CD4-positive, alpha-beta T cell treated with Interleukin-6 at 100 ng/mL for 8 hours (primary cell): ENCODE measurements at places on chromosomes 7 and 10.
A peak's percentile ranks its signal among the peaks of the same experiment; 100 is the strongest.

DNA sequence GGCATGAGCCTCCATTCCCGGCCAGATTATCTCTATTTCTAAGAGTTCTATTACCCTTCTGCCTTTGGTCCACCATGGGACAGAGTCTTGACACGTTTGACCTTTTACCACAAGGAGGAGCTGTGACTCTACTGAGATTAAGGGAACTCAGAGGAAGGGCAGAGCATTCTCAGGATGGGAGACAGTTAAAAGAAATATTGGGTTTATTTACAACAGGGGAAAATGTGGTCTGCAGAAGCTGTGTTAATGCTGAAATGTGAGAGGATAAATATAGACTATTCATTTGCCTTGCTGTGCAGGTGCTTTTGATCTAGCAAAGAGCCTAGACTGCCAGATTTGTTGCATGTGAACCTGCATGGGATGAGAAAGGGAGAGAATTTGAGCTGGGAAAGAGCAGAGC, 45.8 kb upstream of the PRSS58 start:
- DNase-seq, result peak; percentile 53

GRCh38 chr7:103574576-103574975, 128.6 kb upstream of the SLC26A5 start:
- DNase-seq, result no peak

- DNase-seq, result no peak
These were observed 5.3 kb downstream of the CYP26C1 start for GRCh38 chr10:93065675-93066543.

- peak; percentile 39 for DNase-seq
These were observed 6.1 kb downstream of the GSTO2 start for GRCh38 chr10:104274762-104275721.

GRCh38 chr10:129500617-129501339, 33.7 kb downstream of the MGMT start:
- no peak for DNase-seq

DNA sequence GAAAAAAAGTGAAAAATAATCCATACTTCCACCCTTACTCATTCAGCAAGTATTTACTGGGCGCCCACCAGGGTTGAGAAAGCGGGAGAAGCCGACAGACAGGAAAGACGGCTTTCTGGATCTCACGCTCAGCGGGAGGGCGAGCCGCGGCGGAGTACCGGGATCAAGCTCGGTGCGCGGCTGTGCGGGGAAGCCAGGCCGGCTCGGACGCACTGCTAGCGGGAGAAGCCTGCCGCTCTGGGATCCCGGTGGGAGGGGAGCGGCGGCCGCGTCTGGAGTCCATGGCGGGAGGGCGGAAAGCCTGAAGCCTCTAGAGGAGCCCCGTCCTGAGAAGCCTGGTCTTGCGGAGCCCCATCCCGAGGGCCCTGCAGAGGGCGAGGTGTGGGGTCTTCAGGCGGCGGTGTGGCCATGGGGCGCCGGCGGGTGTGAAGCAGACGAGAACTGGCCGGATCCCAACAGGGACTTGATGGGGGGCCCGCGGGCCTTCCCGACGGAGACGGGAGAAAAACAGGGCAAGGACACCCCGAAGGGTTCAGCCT, 82.9 kb downstream of the VIPR2 start:
- no peak for DNase-seq

- no peak for DNase-seq
These were observed 6.6 kb upstream of the INSIG1 start for GRCh38 chr7:155291045-155291530.

DNA sequence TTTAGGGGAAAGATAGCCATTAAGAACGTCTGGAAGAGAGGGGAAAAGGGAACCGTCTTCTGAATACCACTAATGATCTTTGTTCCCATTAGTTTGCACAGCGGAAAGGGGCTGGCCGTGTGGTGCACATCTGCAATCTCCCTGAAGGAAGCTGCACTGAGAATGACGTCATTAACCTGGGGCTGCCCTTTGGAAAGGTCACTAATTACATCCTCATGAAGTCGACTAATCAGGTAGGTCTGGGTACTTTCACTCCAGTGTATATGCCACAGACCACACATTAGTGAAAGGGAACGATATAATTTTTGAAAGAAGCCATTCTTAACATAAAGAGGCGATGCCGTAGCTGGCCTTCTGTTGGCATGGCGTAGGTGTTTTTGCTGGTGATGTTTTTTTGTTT, 74.3 kb upstream of the PDCD4 start:
- no peak for DNase-seq

DNA sequence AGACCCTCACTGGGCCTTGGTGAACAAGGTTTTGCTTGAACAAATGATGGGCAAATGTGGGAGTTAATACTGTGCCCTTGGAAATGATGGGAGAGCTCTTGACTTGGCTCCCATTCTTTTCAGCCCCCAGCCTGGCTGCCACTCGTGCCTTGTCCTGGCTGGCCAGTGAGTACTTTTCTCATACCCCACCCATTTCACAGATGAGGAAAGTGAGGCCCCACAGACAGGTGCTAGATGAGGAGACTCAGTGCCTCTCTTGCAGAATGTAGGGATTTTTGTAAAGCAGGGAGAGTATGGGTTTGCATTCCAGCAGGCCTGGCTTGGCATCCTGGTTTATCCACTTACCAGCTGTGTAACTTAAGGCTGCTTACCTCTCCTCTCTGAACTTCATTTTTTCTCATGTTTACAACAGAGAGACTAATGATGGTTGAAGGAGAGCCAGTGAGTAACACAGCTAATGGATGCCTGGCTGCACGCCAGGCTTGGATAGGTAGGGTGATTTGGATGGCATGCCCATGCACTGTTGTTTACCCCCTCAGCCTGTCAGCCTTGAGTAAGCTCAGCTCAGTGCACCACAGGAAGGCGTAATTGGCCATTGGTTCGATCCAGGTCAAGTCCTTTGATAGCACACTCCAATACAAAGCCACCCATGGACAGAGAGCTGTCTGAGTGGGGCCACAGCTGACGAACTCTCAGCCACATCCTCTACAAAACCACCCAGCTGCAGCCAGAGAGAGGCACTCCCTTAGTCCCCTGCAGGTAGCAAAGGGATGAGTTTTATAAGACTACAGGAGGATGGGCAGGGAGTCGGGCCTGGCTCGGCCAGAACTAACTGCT, 436.8 kb downstream of the RPS24 start:
- no peak for DNase-seq

DNA sequence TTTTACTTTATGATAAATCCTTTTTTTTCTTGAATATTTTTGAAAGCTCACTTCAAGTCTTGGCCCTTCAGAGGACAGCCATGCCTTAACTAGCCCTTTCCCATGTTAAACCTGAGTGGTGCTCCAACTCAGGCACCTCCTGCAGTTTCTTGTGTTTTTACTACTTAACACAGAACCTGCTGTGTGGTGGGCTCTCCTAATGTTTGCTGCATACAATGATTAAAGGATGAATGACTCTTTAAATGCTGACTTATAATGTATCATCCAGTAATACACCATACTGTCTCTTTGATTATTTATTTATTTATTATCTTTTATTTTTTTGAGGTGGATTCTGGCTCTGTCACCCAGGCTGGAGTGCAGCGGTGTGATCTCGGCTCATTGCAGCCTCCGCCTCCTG, 179.4 kb downstream of the SEMA3E start:
- no peak for DNase-seq

- DNase-seq, result no peak
These were observed 254.8 kb upstream of the CTBP2 start for GRCh38 chr10:125415006-125415633.

DNA sequence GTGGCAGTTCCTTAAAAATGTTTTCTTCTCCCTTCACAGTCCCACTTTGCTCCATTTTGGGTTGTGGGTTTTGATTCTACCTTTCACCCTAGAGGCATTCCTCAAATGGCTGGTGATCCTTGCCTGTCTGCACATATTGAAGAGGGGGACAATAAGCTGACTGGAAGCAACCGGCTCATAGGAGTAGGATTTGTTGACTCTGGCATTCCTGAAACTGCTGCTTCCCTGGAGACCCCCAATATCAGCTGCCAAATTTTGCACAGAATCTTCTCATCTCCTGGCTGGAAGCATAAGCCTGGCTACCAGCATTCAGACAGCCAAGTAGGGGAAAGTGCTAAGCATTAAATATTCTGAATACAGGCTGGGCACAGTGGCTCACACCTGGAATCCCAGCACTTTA, 53.7 kb downstream of the KIF5B start:
- DNase-seq, result no peak

DNA sequence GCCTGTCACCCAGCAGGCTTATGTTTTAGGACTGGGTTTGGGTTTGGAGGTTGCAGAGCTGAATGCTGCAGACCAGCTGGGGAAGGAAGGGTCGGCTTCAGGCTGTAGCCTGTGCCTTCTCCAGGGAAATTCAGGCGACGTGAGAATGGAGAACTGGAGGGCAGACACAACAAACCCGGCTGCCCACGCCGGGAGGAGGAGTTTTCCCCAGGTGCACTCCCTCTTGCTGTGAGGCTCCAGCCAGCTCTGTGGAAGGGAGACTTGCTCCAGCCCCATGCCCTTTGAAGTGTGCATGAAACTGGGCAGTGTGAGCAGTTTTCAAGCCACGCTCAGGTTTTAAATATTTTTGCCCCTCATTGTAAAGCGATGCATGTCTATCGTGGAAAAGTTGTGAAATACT, 279.1 kb downstream of the CCSER2 start:
- no peak for DNase-seq

DNA sequence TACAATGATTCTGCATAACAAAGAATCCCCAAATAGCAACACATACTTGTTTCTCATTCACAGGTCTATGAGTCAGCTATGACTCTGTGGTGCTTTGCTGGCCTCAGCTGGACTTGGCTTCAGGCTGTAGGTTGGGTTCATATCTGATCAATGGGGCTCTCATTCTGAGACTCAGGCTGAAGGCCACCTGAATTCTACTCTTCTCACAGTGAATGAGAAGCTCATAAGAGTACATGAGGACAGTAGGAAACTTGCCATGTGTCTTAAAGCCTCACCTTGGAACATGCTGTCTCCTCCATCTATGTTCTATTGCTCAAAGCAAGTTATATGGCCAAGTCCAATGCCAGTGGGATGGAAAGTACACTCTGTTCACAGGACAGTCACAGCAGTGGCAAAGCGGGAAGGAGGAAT, 292.9 kb downstream of the BMPER start:
- DNase-seq, result no peak

DNA sequence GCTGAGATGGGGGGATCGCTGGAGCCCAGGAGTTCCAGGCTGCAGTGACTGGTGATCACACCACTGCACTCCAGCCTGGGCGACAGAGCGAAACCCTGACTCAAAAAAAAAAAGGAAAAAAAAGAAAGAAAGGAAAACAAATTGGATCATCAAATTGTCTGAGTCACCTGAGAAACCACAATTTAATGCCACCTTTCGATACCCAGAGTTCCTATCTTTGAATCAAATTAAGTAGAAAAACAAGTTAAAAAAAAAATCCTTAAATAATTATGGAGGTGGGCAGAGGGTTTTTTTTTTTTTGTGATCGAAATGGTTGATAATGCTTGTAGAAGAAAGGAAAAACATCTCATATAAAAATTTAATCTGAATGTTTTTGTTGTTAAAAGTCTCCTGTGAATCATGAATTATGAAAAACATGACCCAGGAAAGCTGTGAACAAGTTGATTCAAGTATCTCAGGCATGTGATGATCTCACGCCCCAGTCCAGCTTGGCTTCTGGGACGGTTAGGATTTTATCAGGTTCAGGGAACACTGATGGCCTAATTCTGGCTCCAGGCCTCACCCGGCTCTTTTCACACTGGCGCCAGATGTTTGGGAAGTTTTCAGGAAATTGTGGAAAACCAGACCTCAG, 25.3 kb upstream of the CUX1 start:
- no peak for DNase-seq

DNA sequence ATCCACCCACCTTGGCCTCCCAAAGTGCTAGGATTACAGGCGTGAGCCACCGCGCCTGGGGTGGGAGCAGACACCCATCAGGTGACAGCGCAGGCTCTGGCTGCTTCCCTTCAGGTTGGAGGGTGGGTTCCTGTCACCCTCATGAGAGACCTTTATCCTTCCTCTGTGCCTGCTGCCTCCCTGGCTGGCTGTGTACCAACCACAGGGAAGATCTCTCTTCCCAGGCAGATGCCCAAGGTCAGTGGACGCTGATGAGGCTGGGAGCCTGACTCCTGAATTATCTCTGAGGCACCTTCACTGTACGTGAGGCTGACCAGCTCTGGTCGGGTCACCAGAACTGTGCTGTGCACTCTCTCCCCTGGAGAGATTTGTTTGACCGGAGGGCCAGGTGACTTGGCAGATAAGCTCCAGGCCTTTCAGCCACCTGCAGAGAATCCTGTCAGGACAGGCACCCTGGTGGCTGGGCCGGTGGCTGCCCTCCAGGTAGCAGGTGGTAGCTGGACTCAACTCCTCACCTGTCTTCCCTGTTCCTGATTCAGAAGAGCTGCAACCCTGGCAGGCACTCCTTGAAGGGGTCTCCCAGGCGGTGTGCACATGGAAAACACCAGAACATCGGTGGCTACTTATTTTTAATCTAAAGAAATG, 251.9 kb downstream of the GLRX3 start:
- DNase-seq, result no peak

DNA sequence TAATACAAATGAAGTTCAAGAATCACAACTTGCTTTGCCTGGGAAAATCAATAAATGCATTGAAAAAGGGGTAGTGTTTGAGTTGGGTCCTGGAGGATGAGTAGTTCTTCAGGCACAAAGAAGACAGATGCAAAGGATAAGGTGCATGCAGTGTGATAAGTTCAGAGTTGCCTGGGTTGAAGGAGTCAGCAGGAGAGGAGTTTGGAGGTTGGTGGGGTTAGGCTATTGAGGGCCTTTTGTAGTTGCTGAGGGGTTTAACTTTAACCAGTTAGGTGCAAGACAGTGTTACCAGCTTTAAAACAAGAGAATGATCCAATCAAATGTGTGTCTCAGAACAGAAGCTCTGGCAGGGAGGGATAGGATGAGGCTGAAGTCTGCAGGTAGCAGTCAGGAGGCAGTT, 44.3 kb upstream of the GLCCI1 start:
- DNase-seq, result no peak

DNA sequence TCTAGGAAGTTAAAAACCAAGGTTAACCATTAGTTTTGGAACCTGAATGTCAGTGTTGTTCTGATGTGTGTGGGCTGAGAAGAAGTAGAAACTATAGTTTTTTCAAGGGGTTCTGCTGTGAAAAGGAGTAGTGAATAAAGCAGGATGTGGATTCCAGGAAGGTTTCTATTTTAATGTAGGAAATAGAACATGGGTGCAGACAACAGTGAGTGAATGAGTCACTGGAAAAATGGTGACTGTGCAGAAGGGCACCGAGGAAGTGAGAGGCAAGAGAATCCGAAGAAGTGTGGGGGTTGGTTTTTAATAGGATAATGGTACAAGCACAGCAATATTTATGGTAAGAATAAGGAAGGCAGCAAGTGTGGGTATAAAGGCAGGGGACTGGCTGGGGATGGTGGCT, 120.4 kb downstream of the ARHGAP21 start:
- DNase-seq, result no peak

- no peak for DNase-seq
These were observed 60.2 kb downstream of the MPP7 start for GRCh38 chr10:28242555-28243204.

- DNase-seq, result no peak
These were observed 962.1 kb downstream of the KCNMA1 start for GRCh38 chr10:76675561-76675950.

DNA sequence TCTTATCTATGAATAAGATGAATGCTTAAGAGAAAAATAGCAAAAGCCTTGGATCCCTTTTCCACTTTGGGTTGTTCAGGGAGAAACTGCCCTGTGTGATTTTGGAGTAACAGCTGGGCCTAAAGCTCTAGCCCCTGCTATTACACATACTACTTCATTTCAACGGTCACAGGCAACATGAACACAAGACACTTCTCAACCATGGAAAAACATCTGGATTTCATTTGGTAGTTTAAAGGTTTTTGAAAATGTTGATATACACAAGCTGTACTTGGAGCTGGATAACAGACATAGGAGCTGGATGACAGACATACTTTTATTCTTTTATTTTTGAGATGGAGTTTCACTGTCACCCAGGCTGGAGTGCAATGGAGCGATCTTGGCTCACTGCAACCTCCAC, 2.7 kb upstream of the CHUK start:
- no peak for DNase-seq
